ENCODE measurements at places on chromosomes 4 and X.

DNA sequence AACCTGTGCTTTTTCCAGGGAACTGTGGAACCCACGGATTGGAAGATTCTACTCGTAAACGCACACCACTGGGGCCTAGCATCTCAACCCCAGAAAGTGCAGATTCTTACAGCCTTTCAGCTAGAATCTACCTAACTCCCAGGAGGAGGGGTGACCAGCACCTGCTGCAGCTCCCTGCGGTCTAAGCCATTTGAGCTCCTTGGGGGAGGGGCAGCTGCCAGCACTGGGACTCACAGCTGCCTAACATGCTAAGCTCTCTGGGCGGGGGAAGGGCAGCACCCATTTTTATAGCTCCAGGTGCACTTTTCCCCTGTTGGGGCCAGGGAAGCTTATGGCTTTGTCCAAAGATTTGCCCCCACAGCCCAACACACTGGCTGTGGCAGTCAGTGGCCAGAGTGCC, 595.7 kb upstream of the EPHA5 start:
- no peak for DNase-seq

DNA sequence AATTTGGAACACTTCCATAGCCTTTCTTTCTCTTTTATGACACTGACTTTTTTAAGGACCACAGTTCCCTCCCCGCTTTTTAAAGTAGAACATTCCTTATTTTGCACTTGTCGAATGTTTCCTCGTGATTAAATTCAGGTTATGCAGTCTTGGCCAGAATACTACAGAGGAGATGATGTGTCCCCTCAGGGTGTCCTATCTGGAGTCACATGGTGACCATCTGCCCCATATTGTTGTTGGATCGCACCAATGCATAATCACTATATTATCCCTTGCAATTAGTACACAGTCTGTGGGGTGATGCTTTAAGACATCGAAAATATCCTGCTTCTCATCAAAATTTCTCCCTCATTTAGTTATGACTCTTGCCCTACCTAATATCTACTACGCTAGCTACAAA, 27.4 kb downstream of the WDFY3 start:
- DNase-seq: no peak

DNA sequence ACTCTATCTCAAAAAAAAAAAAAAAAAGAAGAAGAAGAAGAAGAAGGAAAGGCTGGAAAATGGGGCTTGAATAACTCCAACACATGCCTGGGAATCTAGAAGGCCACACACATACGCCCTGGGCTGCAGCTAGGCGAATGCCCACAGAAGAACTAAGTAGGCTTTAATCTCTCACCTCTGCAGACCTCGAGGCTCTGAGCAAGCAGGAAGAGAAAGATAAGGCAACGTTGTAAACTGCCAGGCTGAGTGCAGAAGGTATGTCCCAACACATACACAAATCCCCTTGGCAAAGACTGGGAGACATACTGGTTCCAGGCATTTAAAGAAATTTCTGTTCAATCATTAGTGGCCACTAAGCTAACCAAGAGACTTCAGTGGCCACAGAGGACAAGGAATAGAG, 18.4 kb downstream of the SLC38A5 start:
- no peak for DNase-seq

DNA sequence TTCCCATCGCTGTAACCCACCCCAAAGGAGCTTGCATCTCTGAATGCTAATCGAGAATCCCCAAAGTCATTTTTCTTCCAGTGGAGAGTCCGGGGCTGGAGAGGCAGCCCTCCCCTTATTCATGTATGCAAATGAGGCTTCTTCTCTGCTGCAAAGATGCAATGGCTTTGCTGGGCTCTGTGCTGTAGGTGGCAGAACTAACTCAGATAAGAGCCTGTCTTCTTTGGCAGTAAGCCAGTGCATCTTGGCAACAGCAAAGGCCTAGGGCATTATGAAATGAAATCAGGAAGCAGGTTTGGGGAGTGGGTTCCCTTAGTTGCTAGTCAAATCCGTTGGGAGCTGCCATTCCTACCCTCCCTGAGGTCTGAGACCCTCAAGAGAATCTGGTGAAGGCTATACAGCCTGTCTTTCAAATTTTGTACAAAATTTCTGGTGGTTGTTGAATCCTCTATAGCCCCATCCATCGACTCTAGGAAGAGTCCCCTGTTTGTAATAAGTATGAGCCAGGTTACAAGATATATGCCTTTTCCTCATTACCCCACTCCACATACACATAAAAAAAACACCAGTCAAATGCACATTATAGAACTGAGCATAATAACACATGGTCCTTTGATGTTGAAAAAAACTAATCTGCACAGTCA, 290.6 kb upstream of the TAPT1 start:
- no peak for DNase-seq

DNA sequence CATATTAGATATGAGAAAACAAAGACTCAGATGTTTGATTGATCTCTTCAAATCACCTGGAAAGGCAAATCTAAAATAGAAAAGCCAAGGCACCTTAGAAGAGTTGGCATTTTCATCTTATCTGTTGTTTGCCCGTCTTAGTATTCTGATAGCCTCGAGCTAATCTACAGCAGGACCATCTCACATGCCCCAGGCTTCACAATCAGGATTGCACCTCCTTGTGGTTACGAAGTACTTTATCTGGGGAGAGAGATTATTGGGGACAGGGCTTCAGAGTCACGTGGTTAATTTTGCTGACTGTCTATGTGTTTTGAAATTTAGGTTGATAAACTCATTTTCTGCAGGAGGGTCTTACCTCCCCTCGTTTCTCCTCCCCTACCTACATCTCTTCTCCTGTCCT, 313.1 kb upstream of the ANXA10 start:
- DNase-seq: no peak

GRCh38 chr4:8419222-8420041, 21.1 kb downstream of the ACOX3 start:
- no peak for DNase-seq

DNA sequence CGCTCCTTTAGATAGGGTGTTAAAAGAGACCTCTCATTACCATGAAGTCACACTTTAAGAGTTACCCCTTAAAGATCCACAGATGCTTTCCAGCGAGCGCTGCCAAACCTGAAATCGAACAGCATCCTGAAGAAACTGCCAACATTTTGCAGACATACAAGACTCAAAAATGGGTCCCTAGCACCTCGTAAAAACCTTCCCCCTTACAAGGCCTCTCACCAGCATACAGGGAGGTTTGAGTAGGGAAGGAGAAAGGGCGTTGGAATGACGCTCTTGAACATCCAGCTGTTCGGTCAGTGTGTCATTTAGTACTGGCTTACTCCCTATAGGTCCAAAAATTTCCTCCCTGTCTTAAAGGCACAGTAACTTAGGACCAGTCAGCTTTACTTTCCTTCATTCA, 45.3 kb upstream of the PGRMC1 start:
- no peak for DNase-seq

DNA sequence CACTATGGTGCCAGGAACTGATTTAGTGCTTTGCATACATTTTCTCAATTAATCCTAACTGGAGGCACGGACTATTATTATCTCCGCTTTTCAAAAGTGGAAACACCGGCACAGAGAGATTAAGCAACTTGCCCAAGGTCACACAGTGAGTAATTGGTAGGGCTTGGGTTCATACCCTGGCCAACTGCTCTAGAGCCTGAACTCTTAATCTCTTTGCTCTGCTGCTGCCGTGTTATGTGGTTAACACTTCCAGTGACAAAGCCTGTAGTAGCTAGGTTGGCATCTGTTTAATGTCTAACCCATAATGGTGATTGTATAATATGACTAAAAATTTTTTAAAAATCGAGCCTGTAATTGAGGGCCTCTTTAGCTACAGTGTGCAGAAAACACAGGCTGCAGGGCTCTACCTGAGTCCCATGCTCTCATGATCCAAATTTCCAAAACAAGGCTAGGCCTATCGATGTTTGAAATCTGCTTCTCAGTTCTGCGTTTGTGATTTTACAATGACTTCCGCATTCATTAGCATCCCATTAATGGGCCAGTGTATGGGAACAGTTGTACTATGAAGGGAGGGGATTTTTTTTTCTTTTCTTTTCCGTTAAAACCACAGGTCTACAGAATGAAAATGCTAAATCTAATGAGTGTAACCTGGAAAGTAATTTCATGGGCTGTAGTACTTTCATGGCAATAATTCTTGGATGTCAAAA, 219.3 kb upstream of the JADE1 start:
- no peak for DNase-seq

DNA sequence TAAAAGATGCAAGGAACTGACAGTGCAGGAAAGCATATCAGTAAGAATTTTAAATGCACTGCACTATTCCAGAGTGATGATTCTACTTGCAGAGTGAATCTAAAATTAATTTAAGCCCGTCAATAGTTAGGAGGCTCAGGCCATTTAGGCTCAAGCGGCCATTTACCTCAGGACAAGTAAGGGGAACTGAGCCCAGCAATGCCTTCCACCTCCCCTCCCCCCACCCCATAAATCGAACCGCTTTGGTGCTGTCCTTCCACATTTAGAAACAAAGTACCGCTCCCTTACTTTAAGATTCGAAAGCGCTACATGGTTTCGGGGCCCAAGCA, 665 bp downstream of the RBM41 start:
- no peak for DNase-seq
